ENCODE measurements at places on chromosomes 16 and 17. TPM values are rescaled to one million over a fixed set of nuclear protein-coding genes. Genes with fewer than 3 reads are reported as not detected.

Gene SLC7A5
- 32.6 TPM for total RNA-seq

Gene LIMD2
- total RNA-seq: 8.2 TPM

Gene HOXB13
- total RNA-seq: not detected

Gene CSHL1
- not detected for total RNA-seq

Gene CTRB1
- not detected for total RNA-seq

Gene SUMO2
- total RNA-seq: 119 TPM

Gene HS3ST3A1
- total RNA-seq: 0.79 TPM

All from placental epithelial cell (primary cell).